ENCODE measurements at places on chromosomes 1 and 21.
A peak's percentile ranks its signal among the peaks of the same experiment; 100 is the strongest.

DNA sequence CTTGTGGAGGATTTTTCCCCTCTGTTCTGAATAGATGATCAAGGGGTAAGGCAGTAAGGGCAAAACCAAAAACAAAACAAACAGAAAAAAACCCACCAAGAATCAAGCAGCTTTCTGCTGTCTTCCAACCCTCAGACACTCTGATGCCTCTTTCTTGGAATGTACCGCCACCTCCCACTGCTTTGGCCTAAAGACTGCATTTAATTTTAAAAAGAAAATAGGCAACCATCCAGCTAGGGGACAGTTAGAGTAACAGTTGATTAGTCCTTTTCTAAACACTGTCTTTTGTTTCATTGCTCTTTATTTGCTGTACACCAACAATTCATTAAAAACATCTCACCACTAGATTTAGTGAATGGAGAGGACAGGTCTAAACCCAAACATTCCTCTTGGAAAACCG, 21.5 kb downstream of the WLS start:
- no peak for DNase-seq

GRCh38 chr1:5430911-5431697, 561.1 kb downstream of the NPHP4 start:
- no peak for DNase-seq

GRCh38 chr1:65703853-65704252, 88.8 kb upstream of the PDE4B start:
- DNase-seq: no peak

DNA sequence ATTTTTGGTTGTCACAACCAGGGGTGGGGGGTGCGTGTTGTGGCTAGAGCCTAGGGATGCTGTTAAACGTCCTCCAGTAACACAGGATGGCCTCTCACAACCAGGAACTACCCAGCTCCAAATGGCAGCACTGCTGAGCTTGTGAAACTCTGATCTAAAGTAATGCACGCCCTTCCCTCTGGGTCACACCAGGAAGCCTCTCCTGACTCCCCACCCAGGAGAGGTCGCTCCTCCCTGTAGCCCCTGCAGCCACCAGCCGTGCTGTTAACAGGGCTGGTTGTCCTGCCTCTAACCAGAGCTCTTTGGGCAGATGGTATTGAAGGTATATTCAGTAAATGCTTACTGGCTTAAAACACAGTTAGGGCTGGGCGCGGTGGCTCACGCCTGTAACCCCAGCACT, 73.2 kb downstream of the NKAIN1 start:
- DNase-seq: no peak

DNA sequence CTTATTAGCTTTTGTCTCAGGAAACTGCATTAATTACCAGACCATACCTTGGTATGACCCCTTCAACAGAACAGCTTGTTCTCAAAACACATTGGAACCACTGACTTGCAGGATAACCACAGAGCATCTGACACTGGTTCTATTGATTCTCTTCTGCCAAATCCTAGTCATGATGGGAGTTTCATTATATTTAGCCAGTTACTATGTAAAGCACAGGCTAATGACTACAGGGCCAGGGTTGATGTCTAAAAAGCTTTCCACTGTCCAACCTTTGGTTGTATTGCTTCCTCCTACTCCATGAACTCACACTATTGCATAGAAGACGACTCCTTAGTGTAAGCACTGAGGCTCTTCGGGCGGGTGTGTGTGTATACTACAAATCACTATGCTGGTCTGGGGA, 3.8 kb downstream of the STMN1 start:
- DNase-seq: no peak

- no peak for DNase-seq
Observed at GRCh38 chr1:26616881-26617280, 78.9 kb upstream of the ARID1A start.

DNA sequence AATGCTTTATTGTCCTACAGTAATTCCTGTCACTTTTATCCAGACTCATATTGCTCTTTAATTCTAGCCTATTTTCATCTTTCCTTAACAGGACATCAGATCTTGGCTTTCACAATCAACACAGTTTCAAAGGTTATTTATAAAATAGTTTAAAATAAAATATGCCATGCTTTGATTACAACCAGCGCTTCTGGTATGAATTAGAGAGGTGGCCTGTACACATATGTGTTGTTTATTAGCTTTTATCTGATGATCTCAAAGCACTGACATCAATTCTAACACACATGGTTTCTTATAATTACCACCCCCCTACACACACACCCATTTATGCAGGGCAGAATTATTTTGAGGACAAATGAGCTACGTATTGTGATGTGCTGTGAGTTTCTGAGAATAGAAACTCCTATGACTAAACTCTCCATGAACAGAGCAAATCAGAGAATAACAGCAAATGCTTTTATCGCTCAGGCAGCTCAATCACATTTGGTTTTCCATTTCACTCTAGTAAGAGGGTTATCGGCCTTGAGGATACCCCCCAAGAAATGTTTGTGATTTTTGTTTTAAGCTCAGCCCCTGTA, 18.0 kb downstream of the CD247 start:
- peak; percentile 47 for DNase-seq

- no peak for DNase-seq
Observed at GRCh38 chr1:178921499-178921898, 50.6 kb upstream of the ANGPTL1 start.

- no peak for DNase-seq
Observed at GRCh38 chr1:90176530-90176929, 181.6 kb downstream of the ZNF326 start.

DNA sequence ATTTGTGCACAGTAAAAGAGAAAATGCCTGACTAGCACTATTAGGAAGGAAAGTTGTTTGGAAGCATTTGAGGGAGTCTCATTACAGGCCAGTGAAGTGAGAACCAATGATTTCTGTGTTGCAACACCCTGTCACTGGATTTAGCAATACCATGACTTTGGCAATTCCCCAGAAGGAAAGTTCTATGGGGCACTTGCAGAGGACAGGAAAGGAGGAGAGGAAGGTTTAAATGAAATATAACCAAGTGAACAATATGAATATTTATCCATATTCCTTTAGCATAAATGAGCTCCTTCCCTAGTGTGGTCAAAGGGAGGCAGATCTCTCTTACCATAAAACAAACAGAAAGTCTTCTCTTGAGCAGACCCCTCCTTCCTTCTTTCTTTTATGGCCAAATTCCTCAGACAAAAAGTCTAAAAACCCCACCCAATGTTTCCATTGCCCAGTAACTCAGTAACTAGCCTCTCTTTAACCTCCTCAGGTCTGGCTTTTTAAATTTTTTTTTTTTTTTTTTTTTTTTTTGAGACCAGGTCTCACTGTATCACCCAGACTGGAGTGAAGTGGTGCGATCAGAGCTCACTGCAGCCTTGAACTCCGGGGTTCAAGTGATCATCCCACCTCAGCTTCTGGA, 5.5 kb downstream of the TLR5 start:
- DNase-seq: no peak

- DNase-seq: no peak
Observed at GRCh38 chr1:158327481-158327880, 3.9 kb downstream of the CD1B start.

DNA sequence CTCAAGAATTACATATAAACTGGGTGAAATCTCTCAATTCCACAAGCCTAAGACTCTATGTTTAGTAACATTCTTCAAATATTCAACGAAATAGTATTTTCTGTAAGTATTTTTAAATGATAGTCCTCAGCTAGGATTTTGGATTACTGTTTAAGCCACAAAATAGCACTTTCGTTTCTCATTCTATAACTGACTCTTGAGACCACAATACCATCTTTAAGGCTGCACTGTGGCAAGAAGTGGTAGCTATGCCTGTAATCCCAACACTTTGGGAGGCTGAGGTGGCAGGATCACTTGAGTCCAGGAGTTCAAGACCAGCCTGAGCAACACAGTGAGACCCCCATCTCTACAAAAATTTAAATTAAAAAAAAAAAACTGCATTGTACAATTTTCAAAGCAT, 126.7 kb downstream of the CDC42BPA start:
- no peak for DNase-seq

DNA sequence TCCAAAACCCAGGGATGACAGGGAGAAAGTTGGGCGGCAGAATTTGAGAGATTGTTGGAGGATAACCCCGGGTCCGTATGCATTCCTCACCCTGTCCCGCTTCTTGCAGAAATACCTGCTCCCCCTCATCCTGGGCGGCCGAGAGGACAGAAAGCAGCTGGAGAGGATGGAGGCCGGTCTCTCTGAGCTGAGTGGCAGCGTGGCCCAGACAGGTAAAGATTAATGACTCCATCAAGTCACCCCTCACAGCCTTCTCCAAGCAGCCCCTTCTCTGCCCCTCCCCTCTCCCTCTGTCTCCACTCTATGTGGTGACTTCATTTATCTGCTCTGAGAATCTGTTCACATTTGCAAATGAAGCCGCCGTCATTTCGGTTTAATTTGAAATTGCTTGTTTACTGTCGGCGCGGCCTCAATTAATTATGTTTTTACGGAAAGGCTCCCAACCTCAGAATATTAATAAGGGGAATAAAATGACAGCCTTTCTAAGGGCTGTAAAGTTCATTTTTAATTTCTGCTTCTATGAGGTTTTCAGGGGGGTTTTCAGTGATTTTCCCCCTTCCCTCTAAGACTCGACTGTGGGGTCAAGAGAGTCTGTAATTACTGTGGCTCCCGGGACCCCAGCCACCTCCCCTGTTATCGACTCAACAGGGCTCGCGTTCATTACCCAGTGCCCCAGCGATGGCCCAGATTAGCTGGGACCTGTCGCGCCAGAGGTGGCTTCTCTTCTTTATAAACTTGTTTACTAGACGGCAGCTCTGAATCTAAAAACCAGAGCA, 148.3 kb downstream of the PEX14 start:
- no peak for DNase-seq

- DNase-seq: no peak
Observed at GRCh38 chr1:210477328-210477924, 148.7 kb downstream of the HHAT start.

DNA sequence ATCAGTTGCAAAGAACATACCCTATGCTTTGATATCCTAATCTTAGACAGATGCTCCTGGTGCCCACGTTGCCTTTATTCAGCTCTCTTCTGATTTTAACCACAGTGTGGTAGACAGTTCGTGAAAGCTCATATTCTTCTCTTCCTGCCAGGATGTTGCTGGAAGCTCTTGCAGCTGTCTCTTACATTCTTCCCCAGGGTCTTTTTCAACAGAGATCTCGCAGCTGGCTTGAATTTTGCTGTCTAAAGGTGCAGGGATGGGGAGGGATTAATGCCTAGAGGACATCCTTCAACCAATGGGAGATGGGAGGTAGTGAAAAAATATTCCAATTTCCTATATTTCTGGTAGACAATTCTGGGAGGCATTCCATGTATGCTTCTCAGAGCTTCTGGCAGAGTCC, 150.0 kb upstream of the APP start:
- no peak for DNase-seq

GRCh38 chr1:222546548-222547259, 1.2 kb downstream of the HHIPL2 start:
- DNase-seq: peak; percentile 66

GRCh38 chr1:59128784-59129227, 168.1 kb upstream of the FGGY start:
- no peak for DNase-seq
